Effector CD8-positive, alpha-beta T cell (primary cell): ENCODE measurements at places on chromosomes 7 and 10.

- no peak for DNase-seq
These were observed 87.5 kb upstream of the ANLN start for GRCh38 chr7:36301914-36302771.

DNA sequence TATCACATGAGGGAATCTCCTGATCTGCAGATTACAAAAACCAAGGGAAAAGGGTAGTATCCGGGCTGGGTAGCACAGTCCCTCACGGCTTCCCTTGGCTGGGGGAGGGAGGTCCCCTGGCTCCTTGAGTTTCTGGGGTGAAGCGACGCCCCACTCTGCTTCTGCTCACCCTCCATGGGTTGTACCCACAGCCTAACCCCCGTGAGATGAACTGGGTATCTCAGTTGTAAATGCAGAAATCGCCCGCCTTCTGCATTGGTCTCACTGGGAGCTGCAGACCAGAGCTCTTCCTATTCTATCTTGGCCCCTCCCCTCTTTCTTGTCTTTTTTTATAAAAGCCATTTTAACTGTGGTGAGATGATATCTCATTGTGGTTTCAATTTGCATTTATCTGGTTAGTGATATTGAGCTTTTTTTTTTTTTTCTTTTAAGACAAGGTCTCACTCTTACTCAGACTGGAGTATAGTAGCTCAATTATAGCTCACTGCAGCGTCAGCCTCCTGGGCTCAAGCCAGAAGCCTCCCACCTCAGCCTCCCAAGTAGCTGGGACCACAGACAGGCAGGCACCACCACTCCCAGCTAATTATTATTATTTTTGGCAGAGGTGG, 87.8 kb downstream of the ABCC2 start:
- DNase-seq = no peak

GRCh38 chr10:103638948-103639347, 145.4 kb downstream of the NEURL1 start:
- DNase-seq = no peak

GRCh38 chr7:4072161-4072925, 609.8 kb upstream of the FOXK1 start:
- no peak for DNase-seq

DNA sequence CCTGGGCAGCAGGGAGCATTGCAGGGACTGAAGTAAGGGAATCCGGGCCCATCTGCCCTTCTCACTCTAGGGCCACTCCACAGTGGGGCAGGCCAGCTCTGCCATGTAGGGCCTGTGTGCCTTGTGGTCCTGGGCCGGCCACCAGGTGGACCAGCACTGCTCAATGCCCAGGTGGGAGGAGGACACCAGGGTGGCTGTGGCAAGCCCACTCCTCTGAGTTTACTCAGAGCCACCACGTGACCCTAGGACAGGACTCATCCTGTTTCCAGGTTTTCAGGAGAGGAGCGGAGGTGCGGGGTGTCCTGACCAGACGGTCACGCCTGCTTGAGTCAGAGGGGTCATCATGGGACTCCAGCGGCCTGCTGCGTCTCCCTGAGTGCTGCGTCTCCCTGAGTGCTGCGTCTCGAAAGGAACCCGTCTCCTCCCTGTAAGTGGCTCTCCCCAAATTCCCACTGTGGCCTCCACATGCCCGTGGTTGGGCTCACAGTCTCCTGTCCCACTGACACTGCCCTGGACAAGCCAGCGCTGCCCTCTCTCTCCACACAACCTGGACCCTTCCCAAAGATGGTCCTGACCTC, 2.9 kb downstream of the CFAP46 start:
- no peak for DNase-seq

DNA sequence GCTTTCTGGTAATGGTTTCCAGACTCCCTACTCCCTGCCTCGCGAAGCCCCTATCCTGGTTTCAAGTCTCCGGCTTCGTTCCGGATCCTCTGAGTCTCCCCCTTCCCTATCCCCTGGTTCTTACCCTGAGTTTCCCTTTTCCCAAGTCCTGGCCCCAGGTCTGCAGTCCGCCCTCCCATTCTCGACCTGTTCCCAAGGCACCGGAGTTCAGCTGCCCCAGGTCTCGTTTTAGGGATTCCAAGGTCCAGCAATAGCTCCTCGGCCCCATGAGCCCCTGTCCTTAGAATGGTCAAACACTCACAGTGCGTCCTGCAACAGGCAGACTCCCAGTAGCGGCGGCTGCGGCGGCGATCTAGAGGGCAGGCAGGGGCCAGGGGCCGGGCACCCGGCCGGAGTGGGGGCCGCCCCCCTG, 274 bp downstream of the PITX3 start:
- DNase-seq = no peak
